ENCODE measurements at places on chromosomes 11 and 22.

DNA sequence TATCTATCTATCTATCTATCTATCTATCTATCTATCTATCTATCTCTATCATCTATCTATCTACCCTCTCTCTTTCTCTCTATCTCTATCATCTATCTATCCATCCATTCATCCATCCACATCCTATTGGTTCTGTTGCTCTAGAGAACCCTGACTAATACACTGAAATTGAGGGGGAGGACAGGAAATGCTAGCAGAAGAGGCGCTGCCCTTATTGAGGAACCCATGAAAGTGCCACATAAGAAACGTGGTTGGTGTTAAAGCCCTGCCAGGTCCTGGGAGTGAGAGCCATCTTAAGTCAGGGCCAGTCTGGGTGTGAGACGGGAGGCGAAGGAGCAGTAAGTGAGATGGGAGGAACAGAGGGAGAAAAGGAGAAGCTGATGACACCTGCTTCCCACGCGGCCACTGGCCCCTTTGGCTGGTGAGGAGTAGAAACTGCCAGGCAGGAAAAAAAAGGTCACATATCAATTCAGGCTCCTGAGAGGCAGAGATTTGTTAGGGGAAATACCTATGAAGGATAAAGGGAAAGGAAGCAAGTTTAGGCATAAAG, 87.9 kb upstream of the PLET1 start:
- no peak for DNase-seq

- DNase-seq, result no peak
Observed at GRCh38 chr11:105911454-105911853, 110.6 kb downstream of the MSANTD4 start.

- no peak for DNase-seq
Observed at GRCh38 chr22:44663256-44663999, 38.6 kb upstream of the PRR5 start.

DNA sequence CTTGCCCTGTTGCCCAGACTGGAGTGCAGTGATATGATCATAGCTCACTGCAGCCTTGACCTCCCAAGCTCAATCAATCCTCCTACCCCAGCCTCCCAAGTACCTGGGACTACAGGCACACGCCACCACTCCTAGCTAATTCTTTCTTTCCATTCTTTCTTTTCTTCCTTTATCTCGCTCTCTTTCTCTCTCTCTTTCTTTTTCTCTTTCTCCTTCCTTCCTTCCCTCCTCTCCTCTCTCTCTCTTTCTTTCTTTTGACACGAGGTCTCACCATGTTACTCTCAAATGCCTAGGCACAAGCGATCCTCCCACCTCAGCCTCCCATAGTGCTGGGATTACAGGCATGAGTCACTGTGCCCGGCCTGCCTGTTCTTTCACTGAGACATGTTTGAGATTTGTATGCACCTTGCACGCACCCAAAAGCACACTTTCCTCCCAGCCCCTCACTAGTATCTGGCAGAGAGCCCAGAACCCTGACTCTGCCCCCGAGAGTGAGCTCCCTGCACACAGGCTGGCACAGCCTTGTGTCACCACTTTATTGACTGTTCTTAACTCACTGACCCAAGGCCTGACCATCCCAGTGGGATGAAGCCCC, 56.8 kb downstream of the CD6 start:
- DNase-seq, result no peak

DNA sequence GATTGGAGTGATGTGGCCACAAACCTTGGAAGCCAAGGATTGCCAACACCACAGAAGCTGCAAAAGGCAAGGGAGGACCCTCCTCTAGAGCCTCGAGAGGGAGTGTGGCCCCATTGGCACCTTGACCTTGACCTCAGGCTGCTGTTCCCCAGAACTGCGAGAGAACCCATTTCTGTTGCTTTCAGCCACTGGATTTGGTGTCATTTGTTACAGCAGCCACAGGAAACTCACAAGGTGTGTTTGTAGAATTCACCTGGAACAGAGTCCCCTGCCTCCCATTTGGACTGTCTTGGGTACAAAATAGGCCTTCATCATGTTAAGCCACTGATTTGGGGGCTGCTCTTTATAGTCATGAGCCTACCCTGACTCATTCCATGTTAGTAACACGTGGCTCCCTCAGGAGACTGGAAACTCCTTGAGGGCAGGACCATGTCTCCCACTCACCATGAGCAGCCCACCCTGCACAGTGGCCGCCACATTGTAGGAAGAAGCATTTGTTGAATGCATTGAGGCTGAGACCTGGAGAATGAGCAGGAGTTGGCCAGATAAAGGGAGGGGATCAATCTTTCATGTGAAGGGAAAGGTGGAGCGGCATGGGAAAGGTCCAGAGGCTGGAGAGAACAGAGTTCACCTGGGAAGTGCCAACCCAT, 8.3 kb downstream of the C11orf86 start:
- DNase-seq, result no peak

DNA sequence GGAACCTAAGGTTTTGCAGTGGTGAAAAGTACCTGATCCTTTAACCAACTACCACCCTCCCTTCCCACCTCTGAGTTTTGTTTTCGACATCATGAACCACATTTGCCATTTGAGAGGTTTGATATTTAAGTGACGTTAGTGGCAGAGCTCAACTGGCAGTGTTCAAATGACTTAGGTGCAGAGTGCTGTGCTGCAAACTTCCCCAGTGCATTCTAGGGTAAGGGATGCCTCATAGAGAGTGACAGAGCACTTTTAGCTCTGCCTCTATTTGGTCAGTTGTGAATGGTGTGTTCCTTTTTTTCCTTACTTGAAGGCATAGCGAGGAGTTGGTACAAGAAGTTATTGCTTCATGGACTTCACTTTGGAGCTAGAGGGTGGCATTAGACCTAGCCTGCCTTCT, 9.4 kb downstream of the BMAL1 start:
- DNase-seq, result no peak

DNA sequence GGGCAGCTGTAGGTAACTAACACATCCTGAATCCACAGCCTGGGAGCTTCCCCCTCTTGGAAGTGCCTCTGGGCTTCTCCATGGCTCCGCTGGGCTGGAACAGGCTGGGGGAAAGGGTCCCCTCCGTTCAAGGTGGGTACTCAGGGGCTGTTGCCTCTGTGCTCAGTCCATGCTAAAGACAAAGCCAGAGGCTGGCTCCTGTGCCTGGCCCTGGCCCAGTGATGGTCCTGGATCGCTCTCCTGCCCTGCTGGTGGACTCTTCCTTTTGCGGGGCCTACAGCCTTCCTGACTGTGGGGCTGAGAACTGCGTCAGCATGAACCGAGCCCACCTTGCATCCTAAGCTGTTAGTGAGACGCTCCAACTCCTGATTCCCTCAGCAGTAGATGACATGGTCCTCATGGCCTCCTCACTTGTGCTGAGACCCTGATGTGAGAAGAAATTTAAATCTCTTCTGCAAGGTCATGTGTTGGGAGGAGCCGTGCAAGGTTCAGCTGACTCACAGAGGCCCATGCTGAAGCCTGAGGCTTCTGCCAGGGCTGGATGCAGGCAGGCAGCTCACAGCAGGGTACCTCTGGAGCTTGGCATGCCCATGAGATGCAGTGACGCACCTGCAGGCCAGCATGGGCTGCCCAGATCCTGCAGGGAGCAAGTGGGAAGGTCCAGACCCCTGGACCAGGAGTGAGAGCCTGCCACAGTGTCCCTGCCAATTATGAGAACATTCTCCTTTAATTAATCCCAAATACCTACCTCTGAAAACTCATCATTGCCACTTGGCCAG, 1285.5 kb downstream of the TBC1D22A start:
- no peak for DNase-seq

DNA sequence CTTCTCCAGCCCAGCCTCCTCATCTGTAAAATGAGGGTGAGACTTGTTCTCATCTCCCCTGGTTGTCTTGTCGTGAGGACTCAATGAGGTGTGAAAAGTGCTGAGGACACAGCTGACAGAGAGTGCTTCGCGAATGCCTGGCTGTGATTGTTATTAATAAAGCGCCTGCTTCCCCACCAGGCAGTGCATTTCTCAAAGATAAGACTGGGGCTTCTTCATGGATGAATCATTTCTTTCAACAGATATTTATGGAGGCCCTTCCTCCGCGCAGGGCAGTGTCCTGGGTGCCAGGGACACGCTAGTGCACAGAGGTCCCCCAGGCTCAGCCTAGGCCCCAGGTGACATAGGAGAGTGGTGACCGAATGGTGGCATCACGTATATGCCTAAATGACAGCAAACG, 34.3 kb upstream of the SHISAL1 start:
- no peak for DNase-seq

DNA sequence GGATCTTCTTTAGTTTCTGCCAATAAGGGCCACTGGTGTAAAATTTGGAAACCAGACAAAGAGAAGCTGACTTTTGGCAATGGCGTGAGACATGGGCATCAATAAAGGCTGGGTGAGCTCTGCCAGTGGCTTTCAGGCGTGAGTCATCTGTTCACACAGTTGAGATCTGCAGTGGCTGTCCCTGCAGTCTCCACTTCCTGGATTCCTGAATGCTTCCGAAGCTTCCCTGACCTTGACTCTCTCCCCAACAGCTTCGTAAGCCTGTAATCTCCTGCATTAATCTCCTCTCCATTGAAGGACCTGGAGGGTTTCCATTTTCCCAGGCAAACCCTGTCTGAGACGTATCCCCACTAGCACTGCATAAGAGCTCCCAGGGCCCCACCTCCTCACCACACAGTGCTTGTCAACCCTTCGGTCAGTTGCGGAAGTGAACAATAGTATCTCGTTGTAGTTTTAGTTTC, 574.7 kb downstream of the TBC1D22A start:
- peak; percentile 81 for DNase-seq

DNA sequence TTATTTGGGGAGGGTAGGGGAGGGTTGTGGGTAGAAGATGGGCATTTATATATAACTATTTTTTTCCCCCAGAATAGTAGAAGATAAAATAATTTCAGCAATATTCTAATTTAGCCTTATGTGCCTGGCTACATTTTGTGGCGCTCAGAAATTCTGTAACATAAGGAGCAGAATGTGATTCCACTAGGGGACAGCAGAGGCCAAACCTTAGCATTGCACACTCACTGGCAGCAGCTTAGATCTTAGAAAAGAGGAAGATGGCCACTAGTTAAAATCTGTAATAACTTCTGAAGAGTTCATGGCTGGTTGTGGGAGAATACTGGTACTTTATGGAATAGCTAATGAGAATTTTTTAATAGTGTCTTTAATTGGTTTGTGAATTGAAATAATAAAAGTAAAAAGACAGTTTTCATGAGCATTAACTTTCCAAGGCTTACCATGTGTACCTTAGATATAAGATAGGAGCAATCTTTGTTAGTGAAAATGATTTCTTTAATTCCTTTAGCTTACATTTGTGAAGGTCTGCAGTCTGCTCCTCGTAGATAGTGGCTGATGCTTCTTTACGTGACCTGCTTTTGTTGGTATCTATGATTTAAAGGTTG, 33.1 kb downstream of the DDX10 start:
- peak; percentile 37 for DNase-seq

DNA sequence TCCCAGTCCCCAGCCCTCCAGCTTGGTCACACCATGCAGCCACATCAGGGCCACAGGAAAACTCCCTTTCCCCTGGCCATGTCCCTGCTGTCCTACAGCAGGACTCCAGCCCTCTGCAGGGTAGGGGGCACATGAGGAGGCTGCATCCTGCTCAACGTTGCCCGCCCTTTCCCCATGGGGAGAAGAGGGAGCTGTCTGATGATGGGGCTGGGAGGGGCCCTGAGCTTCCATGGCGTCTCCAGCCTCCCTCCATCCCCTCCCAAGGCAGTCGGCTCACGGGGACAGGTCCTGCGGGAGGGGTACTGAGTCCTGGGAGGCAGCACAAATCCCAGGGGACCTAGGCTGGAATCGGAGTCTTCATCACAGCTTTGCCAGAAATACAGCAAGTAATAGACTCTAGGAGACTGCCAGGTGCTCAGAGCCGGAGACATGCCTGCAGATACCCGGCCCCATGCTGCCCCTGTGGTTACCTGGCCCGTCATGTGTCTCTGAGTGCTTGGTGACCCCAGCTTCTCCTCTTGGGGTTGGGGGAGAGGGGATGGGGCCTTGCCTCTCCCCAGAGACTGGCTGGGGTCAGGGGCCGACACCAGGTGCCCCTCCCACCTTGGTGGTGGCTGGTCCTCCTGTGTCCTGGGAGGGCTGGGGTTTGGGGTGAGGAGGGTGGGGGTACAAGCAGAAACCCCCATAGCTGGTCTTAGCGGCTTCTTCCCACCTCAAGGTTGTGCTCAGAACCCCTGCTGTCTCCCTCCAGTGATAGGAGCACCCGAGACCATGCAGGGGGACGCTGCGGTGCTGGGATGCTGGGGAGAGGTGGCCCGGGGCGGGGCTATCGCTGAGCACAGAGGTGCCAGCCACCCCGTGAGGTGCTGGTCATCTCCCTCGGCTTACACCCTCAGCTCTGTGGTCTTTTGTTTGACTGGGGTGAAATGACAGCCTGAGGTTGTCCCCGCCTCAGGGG, 2.3 kb downstream of the MRGPRE start:
- no peak for DNase-seq
